Progenitor cell of endocrine pancreas (in vitro differentiated cells): ENCODE measurements at places on chromosomes 3 and 15.

- H3K4me3 ChIP-seq = no peak overlapping the region
- no peaks in the 10 kb centered on the region for H3K36me3 ChIP-seq
- H3K27ac ChIP-seq = no peak overlapping the region
- no peaks in the 10 kb centered on the region for H3K27me3 ChIP-seq
- no peak for DNase-seq
- H3K4me1 ChIP-seq = peaks cover 3% of the 10 kb centered on the region
Observed at GRCh38 chr3:76429581-76430177, 610.2 kb upstream of the ROBO2 start.

- H3K36me3 ChIP-seq = no peaks in the 10 kb centered on the region
- peak overlapping the region; percentile 83 for H3K4me3 ChIP-seq
- H3K27me3 ChIP-seq = no peaks in the 10 kb centered on the region
- peak overlapping the region; percentile 97 for H3K27ac ChIP-seq
- H3K4me1 ChIP-seq = peaks cover 21% of the 10 kb centered on the region
Observed at GRCh38 chr15:29268706-29269484, 727 bp downstream of the NSMCE3 start.

DNA sequence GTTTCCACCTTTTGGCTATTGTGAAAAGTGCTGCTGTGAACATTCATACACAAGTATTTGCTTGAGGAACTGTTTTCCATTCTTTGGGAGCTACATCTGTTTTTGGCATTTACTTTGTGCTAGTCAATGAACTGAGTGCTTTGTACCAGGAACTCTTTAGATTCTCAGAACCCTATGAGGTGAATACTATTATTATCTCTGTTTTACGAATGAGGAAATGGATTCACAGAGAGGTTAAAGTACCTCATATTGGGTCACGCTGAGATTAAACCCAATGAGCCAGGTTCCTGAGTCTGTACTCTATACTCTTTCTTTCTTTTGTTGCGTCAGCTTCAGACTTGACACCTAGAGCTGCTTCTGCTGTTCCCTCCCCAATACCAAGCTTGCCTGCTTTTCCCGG is 358.1 kb downstream of the CNTN4 start:
- no peaks in the 10 kb centered on the region for H3K36me3 ChIP-seq
- H3K4me1 ChIP-seq = no peaks in the 10 kb centered on the region
- H3K4me3 ChIP-seq = no peak overlapping the region
- H3K27ac ChIP-seq = no peak overlapping the region

DNA sequence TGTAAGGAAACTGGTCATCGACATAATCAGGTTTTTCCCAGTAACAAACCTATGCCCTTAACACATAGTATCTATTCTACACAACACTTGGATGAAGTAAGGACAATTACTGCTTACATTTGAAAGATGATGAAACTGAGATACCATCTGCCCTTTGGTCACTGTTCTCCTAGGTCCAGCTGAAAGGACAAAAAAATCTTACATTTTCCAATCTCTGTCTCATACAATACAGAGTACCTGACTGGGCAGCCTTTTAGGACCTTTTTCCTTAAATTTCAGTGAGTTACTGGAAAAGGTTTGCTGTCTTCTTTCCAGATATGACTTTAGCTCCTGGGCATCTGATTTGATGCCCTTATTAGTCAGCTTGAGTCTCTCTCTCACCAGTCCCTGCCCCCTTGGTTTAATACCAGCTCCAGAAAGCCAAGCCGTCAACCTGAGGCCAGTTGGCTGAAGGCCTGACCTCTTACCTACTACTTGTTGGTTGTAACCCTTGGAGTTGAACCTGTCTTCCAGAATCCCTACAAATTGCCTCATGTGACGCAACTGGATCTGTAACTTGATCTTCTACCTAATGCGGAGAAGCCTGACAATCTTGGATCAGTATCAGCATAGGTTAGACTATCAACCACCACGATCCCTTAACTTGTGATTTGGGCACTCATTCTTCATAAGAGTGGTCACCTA is 355.3 kb upstream of the ZNF385D start:
- H3K4me3 ChIP-seq = no peak overlapping the region
- H3K36me3 ChIP-seq = no peaks in the 10 kb centered on the region
- no peaks in the 10 kb centered on the region for H3K27me3 ChIP-seq
- peaks cover under 1% of the 10 kb centered on the region for H3K4me1 ChIP-seq
- no peak for DNase-seq

GRCh38 chr15:52181938-52182780 is 9.0 kb downstream of the GNB5 start:
- H3K36me3 ChIP-seq = no peaks in the 10 kb centered on the region
- H3K27me3 ChIP-seq = peaks cover 10% of the 10 kb centered on the region
- peaks cover 47% of the 10 kb centered on the region for H3K4me1 ChIP-seq
- no peak overlapping the region for H3K27ac ChIP-seq

DNA sequence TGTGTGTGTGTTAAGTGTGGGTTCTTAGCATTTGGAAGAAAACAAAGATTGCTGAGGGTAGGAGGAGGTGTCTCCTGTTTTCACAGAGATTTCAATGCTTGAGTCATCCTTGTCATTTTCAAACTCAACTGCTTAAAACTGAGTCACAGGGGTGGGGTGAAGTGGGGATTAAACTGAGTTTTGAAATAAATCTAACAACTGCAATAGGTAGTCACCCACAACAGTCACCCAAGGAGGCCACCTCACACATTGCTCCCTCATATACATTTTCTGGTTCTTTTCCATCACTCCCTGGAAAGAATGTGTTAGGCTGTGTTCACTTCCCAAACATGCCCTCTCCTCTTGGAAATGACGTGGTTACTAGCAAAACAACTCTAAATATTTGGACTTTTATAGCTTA is 187.7 kb upstream of the CMC1 start:
- no peaks in the 10 kb centered on the region for H3K36me3 ChIP-seq
- H3K27me3 ChIP-seq = no peaks in the 10 kb centered on the region
- no peak overlapping the region for H3K27ac ChIP-seq
- no peaks in the 10 kb centered on the region for H3K4me1 ChIP-seq
- no peak overlapping the region for H3K4me3 ChIP-seq
- DNase-seq = no peak

DNA sequence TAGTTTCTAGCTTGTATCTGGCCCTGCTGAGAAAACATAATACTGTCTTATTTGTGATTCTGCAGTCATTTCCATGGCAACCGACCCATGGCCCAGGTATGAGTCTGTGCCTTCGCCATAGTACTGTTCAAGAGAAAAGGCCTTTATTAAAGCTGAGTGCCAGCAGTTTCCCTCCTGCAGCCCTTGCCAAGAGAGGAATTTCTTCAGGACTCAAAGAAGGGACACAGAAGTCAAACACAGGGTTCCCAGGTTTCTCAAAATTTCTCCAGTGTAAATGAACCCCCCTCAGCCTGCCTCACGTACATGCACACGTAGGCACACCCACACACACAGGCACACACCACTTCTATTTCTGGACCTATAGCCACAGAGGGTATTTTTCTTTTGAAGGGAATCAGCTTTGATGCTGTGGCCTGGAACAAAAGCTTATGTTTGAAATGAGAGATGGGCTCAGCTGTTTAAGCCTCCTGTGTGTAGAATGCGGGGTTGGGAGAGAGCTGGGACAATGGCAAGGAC is 269.2 kb downstream of the PDCD6IP start:
- peaks cover 9% of the 10 kb centered on the region for H3K27me3 ChIP-seq
- H3K4me3 ChIP-seq = no peak overlapping the region

GRCh38 chr15:35068846-35069475 is 16.1 kb downstream of the NANOGP8 start:
- peaks cover 3% of the 10 kb centered on the region for H3K27me3 ChIP-seq
- no peaks in the 10 kb centered on the region for H3K36me3 ChIP-seq
- no peak for DNase-seq
- peaks cover 4% of the 10 kb centered on the region for H3K4me1 ChIP-seq
- H3K4me3 ChIP-seq = no peak overlapping the region

GRCh38 chr3:171879472-171879871 is 36.3 kb downstream of the TMEM212 start:
- no peak overlapping the region for H3K4me3 ChIP-seq
- no peaks in the 10 kb centered on the region for H3K27me3 ChIP-seq
- DNase-seq = no peak
- H3K4me1 ChIP-seq = peaks cover 40% of the 10 kb centered on the region
- no peaks in the 10 kb centered on the region for H3K36me3 ChIP-seq

- no peaks in the 10 kb centered on the region for H3K36me3 ChIP-seq
- H3K27me3 ChIP-seq = no peaks in the 10 kb centered on the region
- H3K27ac ChIP-seq = no peak overlapping the region
- no peak for DNase-seq
Observed at GRCh38 chr3:155370198-155370597, 76.7 kb upstream of the STRIT1 start.

GRCh38 chr3:192307631-192308030 is 419.7 kb downstream of the FGF12 start:
- no peaks in the 10 kb centered on the region for H3K36me3 ChIP-seq
- no peak for DNase-seq
- H3K27ac ChIP-seq = no peak overlapping the region
- peaks cover 7% of the 10 kb centered on the region for H3K27me3 ChIP-seq

DNA sequence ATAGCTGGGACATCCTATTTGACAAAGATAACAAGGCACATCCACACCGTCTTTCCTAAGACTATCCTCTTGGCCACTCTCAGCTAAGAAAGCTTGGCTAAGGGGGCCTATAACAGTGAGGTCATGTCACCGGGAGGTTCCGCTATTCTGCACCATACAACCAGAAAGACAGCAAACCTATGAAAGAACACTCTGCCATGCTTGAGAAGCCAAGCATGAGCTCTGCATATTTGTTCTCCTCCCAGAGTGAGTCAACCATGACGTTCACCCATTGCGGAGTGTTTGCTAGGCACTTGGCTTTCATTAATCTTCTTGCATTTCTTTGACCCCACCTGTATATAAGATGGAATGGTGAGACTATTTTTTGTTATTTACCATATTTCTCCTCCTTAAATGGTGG is 141.2 kb downstream of the GMNC start:
- no peak for DNase-seq
- H3K27ac ChIP-seq = no peak overlapping the region
- H3K4me1 ChIP-seq = peaks cover under 1% of the 10 kb centered on the region
- H3K27me3 ChIP-seq = no peaks in the 10 kb centered on the region
- no peaks in the 10 kb centered on the region for H3K36me3 ChIP-seq

DNA sequence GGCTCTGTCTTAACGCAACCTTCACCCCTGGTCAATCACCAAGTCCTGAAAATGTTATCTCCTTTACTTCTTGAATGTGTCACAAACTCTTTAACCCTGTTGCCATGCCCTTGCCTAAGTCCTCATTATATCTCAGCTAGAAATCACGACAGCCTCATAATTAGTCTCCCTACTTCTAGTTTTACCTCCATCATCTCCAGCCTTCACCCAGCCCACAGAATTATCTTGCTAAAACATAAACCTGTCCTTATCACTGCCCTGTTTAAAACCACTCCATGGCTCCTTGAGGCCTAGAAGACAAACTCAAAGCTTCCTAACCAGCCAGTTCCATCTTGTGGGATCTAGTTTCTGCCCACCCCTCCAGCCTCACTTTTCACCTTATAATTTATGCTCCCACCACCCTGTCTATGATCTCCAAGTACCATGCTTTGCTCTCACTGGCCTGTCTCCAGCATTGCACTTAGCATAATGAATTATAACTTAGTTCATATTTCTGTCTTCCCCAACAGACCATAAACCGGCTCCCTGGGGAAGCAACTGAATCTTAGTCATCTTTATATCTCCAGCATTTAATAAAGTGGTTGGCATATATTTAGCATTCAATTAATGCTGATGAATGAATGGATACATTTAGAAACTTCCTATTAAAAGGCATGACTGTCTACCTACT is 39.2 kb downstream of the GPR176 start:
- no peak for DNase-seq
- H3K36me3 ChIP-seq = no peaks in the 10 kb centered on the region
- peaks cover 7% of the 10 kb centered on the region for H3K4me1 ChIP-seq
- H3K27ac ChIP-seq = no peak overlapping the region
- H3K27me3 ChIP-seq = no peaks in the 10 kb centered on the region
- H3K4me3 ChIP-seq = no peak overlapping the region

GRCh38 chr15:60871152-60871551 is 357.9 kb downstream of the RORA start:
- no peaks in the 10 kb centered on the region for H3K36me3 ChIP-seq
- peaks cover 5% of the 10 kb centered on the region for H3K27me3 ChIP-seq
- no peak overlapping the region for H3K27ac ChIP-seq
- no peak overlapping the region for H3K4me3 ChIP-seq

DNA sequence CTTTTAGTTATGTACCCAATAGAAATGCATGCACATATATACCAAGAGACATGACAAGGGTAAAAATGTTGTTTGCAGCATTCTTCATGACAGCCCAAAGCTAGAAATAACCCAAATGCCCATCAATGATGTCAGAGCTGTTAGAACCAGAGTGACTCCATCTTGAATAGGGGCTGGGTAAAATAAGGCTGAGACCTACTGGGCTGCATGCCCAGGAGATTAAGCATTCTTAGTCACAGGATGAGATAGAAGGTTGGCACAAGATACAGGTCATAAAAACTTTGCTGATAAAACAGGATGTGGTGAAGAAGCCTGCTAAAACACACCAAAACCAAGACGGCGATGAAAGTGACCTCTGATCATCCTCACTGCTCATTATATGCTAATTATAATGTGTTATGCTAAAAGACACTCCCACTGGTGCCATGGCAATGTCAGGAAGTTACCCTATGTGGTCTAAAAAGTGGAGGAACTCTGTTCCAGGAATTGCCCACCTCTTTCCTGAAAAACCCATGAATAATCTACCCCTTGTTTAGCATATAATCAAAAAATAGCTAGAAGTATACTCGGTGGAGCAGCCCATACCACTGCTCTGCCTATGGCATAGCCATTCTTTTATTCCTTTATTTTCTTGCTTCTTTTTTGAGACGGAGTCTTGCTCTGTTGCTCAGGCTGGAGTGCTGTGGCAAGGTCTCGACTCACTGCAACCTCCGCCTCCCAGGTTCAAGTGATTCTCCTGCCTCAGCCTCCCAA is 32.9 kb downstream of the ZBTB11 start:
- H3K27me3 ChIP-seq = no peaks in the 10 kb centered on the region
- H3K36me3 ChIP-seq = peaks cover 5% of the 10 kb centered on the region
- no peak for DNase-seq
- peaks cover 16% of the 10 kb centered on the region for H3K4me1 ChIP-seq
- H3K4me3 ChIP-seq = no peak overlapping the region

DNA sequence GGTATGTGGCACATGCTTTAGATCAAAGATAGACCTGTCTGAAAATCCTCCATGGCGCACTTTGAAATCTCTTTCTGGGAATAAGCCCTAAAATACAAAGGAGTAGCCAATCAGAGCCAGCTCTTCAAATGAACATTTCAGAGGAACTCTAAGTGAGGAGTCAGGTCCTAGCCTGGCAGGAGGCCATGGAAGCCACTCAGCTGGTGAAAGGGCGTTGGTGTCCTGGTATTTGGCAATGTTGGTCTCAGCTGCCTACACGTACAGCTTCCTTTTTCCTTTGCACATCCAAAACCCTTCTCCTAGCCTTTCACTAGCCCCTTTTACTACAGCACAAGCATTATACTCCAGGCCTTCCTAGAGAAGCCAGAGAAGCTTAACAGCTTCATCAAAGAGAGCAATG is 5.5 kb downstream of the WDR73 start:
- no peak for DNase-seq
- H3K4me3 ChIP-seq = no peak overlapping the region
- peaks cover 26% of the 10 kb centered on the region for H3K36me3 ChIP-seq
- peaks cover 8% of the 10 kb centered on the region for H3K4me1 ChIP-seq
- H3K27ac ChIP-seq = no peak overlapping the region
- H3K27me3 ChIP-seq = no peaks in the 10 kb centered on the region

GRCh38 chr3:197298945-197299854 is 788 bp upstream of the DLG1 start:
- peak overlapping the region; percentile 98 for H3K27ac ChIP-seq
- DNase-seq = peak; percentile 36
- H3K4me1 ChIP-seq = peaks cover 23% of the 10 kb centered on the region
- peak overlapping the region; percentile 91 for H3K4me3 ChIP-seq

- peak overlapping the region; percentile 30 for H3K27ac ChIP-seq
- H3K4me3 ChIP-seq = no peak overlapping the region
- no peak for DNase-seq
- H3K27me3 ChIP-seq = peaks cover 3% of the 10 kb centered on the region
Observed at GRCh38 chr15:77497110-77497737, 76.5 kb downstream of the HMG20A start.
